AG10803 (cell line): ENCODE measurements at places on chromosomes 1 and 21.

DNA sequence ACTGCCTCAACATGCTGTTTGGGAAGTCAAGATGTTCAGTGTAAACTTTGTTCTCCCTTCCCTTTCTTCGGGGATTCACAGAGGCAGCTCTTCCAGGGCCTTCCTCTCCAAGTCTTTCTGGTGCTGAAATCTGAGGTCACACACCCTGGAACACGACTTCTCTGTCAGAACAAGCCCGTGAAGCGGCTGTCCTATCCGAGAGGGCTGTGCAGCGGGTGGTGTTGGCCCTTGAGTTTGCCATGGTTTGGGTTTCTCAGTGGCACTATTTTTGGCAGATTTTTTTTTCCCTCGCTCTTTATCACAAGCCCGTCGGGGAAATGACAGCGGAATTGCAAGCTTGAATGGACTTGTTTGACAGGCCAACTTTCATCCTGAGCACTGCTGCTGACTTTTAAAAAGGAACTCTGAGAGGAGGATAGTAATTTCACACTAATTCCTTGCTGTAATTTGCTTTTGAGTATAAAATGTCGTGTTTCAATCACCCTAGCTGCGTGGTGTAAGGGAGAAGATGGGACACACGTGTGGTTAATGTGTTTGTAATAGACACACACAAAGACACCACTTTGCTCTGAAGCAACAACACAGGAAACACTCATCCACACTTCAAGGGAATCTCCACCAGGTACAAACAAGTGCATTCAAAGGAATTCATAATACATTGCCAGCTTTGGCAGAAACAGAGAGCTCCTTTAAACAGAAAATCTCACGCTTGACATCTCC, 60.1 kb upstream of the TARBP1 start:
- DNase-seq = no peak

GRCh38 chr1:28139025-28139712, 37.3 kb downstream of the PTAFR start:
- peak; percentile 74 for DNase-seq

DNA sequence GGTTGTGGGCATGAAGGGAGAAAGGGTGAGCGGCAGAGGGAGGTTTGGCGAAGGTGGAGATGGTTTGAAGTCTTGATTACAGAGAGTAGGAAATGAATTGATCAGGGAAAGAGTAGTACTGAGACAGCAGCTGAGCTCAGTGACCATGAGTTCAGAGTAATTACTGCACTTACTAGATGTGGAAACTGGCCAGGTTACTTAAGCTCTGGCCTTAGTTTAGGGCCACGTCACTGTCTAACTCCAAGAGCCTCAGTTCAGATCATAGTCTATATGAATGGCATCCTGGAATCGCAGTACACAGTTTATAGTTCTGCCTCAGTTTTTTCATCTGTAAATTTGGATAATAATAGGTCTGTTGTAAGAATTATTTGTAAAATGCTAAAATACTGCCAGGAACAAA, 78.1 kb downstream of the KCTD3 start:
- DNase-seq = no peak

GRCh38 chr1:232617237-232617636, 12.7 kb downstream of the SIPA1L2 start:
- no peak for DNase-seq

- peak; percentile 96 for DNase-seq
Observed at GRCh38 chr1:218377143-218377660, 32.1 kb downstream of the TGFB2 start.

DNA sequence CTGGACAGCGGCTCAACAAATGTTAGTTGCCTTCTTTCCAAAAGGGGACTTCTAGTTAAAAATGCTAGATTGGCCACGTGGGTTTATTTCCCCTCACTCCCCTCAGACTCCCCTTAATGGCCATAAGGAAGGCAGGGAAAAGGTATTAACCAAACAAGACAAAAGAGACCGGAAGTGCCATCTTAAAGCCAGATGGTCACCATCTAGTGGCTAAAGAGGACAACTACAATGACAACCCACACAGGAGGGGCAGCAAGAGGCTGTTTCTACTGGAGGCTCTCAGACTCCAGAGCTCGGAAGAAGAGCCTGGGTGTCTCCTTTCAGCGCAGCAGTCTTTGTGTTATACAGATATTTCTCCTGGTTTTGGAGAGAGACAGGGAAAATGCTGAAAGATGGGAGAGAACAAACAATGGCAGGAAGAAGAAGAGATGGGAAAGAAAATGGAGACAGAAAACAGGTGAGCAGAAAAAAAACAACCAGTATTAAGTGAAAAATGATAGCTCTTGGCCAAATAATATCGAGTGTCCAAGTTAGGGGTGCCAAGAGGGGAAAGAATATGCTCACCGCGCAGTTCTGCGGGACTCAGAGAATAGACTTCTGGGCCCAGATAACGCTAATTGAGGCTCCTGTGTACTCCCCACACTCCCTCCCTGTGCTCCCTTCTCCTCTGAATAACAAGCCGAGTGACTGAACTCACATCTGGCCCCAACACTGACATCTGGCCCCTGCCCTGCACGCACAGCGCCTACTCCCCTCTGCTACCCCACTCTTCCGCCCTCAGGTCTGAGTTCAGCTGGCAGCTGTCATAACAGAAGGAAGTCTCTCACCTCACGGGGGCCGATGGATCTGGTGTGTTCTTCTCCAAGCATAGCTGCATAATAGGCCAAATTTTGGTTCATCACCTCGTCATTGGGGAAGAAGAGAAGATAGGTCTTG, 9.6 kb downstream of the P3H1 start:
- peak; percentile 73 for DNase-seq

DNA sequence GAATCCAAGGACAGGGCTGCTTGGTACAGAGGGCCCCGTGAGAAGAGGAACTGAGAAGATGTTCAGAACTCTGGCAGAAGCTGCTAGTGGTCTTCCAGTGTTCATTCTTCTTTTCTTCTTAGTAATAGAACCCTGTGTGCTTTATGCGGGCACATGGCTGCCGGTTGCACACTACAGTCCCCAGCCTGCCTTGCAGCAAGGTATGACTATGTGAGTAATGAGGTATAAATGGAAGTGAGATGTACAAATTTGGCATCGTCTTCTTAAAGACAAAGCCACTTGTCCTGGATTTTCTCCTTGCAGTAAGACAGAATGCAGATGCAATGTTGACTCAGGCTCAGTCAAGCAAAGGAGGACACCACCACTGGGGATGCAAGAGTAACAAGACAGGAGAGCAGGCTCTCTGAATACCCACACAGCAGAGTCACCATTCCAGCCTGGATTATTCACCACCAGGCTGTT, 15.0 kb upstream of the ATP1B1 start:
- DNase-seq = peak; percentile 32

- no peak for DNase-seq
Observed at GRCh38 chr1:147726168-147726567, 34.2 kb downstream of the GJA5 start.

GRCh38 chr1:27824411-27824810, 6.2 kb upstream of the PPP1R8 start:
- no peak for DNase-seq

DNA sequence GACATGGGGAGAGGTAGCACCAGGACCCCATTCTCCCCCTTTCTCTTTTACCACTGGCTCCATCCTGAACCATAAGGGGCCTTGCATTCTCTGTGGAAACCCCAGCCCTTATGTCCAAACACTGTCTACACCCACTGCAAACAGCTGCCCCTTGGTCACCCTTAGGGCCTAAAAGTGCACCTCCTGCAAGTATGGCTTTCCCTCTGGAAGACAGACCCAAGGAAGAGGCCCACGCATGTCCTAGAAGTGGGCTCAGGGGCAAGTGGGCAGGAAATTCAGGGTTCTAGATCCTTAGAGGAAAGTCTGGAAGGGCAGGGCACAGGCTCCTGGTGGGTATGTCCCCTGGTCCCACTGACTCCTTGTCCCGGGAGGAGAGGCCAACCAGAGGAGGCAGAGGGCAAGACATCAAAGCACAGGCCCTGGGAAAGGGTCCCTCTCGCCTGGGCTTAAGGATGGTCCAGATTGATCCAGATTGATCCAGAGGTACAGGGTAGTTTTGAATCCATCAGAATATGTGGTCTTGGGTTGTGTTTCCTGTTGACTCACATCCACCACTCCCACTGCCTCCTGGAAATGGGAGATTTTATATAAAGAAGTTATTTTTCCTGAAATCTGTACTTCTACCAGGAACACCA, 150.9 kb downstream of the GRIK3 start:
- no peak for DNase-seq

DNA sequence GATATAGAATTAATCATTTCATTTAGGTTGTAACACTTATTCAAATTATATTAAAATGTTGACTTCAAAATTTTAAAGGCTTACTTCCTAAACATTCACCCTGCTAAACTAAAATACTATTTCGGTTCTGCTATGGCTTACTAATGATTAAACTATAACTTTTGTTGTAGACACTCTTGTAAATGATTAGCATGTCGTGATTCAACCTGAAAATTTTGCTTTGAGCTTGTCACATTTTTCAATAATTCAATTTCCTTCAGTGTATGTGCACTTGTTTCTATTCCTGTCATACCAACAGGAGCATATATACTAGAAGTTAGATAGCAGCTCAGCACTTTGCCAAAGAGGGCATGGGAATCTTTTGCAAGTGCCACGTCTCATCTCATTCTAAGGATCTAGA, 1018.8 kb downstream of the AMY1C start:
- no peak for DNase-seq

GRCh38 chr1:87450136-87450535, 121.5 kb downstream of the LMO4 start:
- no peak for DNase-seq

DNA sequence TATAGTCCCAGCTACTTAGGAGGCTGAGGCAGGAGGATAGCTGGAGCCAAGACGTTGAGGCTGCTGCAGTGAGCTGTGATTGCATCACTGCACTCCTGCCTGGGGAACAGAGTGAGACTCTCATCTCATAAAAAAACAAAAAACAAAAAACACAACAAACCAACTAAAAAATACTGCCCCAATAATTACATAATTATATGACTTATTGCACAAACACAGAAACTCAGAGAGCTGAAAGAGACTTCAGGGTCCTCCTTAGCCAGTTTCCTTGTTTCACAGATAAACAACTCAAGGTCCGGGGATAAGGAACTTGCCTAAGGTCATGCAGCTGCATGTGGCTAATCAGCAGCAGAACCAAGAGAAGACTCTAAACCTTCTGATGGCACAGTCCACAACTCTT, 11.9 kb downstream of the EXTL2 start:
- no peak for DNase-seq

DNA sequence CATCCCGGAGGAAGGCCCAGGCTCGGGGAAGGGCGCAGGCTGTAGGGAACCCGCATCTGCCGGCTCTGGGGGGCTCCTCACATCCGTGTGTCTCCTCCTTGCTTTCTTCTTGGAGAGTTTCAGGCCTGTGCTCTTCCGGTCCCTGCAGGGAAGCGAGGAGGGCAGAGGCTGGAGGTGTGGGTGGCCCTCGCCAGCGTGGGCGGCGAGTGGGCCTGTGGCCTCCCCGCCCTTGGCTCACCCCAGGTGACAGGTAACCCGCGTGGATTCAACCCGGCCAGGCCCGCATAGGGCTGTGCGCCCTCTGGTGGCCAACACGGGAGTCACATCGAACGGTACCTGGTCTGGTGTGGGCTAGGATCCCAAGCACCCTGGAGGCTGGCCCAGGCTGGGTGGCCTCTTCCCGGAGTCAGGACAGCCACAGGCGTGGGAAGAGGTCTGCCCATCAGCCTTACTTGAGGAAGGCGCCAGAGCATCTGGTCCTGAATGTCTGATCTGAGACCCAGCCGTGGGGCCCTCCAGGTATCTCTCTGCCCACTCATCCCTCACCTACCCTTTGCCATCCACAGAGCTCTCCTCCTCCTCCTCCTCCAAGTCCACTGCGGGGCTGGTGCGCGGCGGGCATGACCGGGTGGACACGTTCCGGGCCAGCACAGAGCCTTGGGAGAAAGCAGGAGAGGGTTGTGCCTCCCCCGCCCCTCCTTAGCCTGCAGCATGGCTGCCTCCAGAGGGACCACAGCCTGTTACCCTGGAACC, 9.6 kb upstream of the TNFRSF25 start:
- DNase-seq = no peak

DNA sequence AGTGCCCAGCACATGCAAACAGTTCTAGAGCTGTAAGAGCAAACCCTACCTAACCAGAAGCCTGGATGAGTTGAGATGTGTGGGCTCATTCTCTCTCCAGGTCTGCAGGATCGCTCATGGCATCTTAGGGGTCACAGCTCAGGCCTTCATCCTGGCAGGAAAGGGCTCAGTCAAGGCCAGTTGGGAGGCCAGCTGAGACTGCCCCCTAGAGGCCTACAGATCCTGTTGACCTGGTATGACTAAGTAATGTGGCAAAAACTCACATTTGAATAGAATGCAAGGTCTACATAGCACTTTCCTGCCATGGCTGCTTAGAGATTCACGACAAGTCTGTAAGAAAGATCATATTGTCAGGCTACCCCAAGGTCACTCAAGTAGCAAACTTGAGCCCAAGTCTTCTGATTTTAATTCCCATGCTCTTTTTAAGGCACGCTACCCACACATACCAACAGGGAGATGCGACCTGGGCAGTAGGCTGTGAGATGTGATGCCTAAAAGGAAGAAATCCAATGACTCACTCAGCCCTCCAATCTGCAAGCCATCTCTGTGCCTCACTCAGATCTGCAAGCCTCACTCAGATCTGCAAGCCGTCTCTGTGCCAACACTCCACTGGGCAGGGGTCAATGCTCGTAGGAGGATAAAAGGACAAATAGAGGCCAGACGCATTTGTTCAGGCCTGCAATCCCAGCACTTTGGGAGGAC, 5.1 kb upstream of the CAPN8 start:
- DNase-seq = peak; percentile 40

DNA sequence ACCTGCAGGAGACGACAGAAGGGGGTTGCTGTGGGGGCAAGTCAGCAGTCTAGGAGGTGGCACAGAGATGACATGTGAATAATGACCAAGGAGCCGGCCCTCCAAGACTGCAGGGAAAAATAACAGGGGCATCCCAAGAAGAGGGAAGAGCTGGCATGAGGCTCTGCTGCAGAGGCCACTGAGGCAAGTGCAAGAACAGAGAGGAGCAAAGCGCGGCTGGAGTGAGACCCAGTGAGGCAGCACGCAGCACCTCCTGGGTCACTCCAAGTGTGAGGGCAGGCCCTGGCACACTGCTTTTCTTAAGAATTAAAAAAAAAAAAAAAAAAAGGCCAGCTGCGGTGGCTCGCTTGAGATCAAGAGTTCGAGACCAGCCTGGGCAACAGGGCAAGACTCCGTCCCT, 80.1 kb downstream of the SLC66A1 start:
- DNase-seq = no peak

- DNase-seq = no peak
Observed at GRCh38 chr1:8974551-8974950, 28.9 kb downstream of the CA6 start.
